ENCODE measurements at places on chromosomes 4 and X.

GRCh38 chr4:152328582-152328981 is 207.3 kb downstream of the FBXW7 start:
- no peak for DNase-seq

DNA sequence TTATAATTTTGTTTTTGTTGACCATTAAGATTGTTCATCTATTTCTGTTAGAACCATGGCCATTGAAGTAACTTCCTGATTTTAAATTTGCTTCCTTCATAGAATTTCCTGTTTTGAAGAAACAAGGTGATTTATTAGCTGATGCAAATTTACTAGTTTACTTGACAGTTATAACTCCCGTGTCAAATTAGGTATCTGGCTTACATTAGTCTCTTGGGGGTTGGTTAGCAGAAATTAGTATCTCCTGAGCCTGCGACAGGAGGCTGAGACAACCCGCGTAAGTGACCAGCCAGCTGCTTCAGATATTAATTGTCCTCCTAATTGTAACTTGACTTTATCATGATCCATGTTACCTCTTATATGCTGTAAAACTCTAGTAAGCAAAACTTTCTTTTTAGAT is 154.3 kb downstream of the CFAP299 start:
- no peak for DNase-seq

DNA sequence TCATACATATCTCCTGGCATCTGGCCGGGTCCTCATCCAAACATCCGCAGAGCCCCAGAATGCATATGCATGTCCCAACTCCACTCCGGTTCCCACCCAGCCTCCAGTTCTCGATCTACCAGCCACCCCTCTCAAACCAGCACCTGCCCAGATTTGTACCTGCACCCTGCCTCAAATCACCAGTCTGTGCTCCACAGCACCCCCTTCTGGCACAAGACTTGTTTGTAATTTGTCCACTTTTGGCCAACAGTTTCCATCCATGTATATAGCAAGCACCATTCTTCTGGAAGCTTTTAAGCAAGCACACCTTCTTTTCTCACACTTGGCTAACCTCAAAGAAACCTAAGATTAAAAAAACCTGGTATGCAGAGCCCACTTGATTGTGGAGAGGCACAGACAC is 644.1 kb downstream of the MID1IP1 start:
- no peak for DNase-seq

- DNase-seq: no peak
Measured at GRCh38 chr4:19026281-19026680, 1004.7 kb upstream of the LCORL start.

DNA sequence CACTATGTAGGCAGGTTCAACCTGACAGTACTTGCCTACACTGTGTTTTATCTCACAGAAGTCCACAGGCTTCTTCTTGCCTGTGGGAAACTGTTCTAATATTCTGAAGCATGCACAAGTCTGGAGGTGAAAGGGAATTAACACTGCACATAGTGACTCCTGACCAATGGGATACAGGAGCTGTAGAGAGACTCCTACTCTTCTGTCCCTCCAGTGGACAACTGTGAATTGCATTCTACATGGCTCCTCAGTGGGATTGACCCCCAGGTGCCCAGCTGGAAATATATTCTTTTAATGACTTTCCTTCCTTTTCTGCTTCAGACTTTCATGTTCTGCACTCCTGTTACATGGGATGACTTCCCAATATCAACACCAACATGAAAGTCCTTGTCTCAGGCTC is 8.2 kb upstream of the YIPF6 start:
- DNase-seq: no peak

- no peak for DNase-seq
Measured at GRCh38 chr4:165834116-165834515, 38.9 kb upstream of the TLL1 start.

DNA sequence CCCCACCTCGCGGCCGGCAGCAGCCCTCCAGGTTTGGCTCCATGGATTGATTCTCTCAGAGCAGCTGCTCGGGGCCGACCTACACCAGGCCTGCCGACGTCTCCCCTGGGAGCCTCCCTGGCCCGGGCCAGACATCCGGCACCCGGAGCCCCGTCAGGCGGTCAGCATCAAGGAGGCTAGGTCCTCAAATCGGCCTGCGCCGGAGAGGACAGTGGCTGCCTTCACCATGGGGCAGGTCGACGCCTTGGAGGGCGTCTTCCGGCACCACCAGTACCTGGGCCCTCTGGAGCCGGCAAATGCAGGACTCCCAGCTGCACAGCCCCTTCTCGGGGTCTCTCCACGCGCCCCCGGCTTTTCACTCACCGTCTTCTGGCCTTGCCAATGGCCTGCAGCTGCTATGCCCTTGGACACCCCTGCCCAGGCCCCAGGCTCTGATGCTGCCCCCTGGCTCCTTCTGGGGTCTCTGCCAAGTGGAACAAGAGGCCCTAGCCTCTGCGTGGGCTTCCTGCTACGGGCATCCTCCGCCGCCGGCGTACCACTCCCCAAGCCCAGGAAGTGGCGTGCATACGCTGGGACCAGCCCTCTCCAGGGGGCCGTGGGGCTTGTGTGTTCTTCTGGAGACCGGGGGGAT is 341.8 kb downstream of the MAGEB5 start:
- no peak for DNase-seq

- DNase-seq: no peak
Measured at GRCh38 chr4:25030277-25031076, at the start of gene LGI2. Gene LGI2, minus strand, starts transcription at chr4:25030946. Its CDS starts 253 bp downstream, at chr4:25030693.

- DNase-seq: no peak
Measured at GRCh38 chr4:17562157-17562556, 14.8 kb upstream of the LAP3 start.

GRCh38 chr4:116480546-116480945 is 604.8 kb downstream of the TRAM1L1 start:
- DNase-seq: no peak

- no peak for DNase-seq
Measured at GRCh38 chrX:124737771-124738170, 391.4 kb downstream of the SH2D1A start.

GRCh38 chr4:107689912-107690587 is 30.0 kb downstream of the PAPSS1 start:
- DNase-seq: no peak

DNA sequence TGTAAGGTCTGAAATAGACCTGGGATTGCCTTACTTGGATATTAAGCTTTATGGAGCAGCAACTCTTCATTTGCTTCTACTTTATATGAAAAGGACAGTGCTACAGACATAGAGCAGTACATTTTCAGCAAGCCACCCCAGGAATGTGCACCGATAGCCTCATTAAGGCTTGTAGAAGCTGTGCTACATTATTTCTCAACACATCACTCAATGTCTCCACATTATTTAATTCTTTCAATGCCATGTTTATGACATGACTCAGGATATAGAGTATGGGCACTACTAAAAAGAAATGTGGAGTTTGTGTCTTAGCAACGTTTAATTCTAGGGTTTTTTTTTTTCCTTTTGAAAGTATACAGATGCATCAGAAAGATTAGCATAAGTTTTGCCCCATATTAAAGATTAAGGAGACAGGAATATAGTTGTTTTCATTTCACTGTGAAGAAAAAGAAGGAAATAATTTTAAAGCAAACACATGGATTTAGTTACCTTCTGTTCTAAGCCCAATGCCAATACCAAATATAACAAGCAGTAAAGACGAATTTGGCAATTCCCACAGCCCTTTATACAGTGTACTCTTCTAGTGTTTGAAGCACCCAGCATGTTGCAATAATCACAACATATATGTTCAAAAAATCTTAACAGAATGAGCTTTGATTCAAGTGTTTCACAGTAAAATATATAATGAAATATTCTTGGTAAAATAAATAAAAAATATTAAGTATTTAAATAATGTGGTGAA is 2140.1 kb upstream of the AGA start:
- DNase-seq: no peak

All from cortex of kidney (tissue), 1 donor.